Activated naive CD8-positive, alpha-beta T cell treated with anti-CD3 and anti-CD28 coated beads, Interleukin-2, amount 50 U/mL, for 24 hours (primary cell): ENCODE measurements at places on chromosomes 11 and 22.

GRCh38 chr22:43326331-43327156 is 16.6 kb downstream of the SCUBE1 start:
- no peak for DNase-seq

DNA sequence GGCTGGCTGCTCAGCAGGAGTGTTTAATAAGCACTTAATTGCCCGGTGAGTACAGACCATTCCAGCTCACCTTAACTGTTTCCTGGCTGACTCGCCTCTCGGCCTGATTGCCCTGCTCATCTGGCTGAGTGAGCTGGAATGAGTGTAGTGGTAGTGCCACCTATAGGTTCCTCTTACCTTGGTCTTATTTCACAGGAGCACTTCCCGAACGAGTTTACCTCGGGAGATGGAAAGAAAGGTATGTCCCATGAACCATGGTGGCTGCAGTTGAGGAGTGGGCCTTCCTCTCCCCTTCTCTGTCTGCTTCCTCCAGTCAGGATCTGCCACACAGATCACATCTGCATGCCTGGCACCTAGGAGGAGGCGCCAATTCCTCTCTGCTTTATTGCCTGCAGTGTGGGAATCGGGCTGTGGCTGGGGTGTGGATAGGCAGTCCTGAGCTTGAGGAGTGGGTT is 26.7 kb downstream of the UPB1 start:
- peak; percentile 31 for DNase-seq

GRCh38 chr11:96267496-96268032 is 75.4 kb downstream of the MAML2 start:
- DNase-seq, result peak; percentile 46

GRCh38 chr11:96241331-96241841 is 101.6 kb downstream of the MAML2 start:
- no peak for DNase-seq

DNA sequence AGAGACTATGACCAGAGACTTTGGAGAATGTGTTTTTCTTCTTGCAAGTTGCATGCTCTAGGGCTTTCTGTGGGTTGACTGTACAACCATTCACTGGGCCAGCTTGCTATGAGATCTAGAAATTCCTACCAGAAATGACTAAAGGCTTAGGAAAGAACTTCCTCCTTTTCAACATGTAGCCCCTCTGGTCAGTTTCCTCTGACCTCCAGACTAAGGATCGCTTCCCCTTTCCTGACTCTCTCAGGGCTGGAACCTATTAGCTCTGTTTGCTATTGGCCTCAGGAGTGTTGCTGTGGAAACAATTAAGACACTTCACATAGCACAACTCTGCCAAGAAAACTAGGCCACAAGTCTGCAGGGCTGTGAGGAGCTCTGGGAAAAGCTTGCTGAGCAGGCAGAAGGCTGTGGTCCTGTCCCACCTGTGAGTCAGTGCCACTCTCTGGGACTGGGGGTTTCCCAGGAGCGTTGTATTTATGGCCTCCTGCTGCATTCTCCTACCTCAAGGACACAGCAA is 10.7 kb downstream of the CRY2 start:
- no peak for DNase-seq

DNA sequence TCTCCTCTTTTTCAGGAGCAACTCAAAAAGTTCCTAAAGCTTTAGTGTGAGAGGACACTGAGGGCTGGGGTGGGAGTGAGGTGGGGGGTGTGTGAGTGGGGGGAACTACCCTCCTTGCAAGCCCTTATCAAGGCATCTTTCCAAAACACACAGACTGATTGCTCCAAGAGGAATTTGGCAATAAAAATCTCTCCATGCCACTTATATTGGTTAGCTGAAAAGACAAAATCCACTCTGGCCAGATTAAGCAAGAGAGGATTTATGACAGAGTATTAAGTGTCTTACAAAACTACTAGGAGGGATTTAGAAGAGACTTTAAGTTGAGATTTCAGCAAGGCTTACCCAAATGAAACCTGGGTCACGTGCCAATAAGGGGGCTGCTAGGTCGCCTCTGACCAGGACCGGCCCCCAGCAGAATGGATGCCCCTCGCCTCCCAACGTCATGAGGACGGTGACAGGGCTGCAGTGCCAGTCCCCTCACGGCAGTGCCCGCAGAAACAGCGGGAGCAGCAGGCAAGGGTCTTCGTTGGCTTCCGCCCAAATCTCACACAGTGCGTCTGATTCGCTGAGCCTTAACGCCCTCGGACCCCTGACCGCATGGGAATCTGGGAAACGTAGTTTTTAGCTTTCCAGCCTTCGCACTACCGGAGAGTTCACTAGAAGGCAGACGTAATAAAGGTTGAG is 22.1 kb upstream of the CTR9 start:
- no peak for DNase-seq

GRCh38 chr22:28544431-28544868 is 135.2 kb downstream of the TTC28 start:
- DNase-seq, result no peak
